ENCODE measurements at places on chromosomes 2 and 18.

DNA sequence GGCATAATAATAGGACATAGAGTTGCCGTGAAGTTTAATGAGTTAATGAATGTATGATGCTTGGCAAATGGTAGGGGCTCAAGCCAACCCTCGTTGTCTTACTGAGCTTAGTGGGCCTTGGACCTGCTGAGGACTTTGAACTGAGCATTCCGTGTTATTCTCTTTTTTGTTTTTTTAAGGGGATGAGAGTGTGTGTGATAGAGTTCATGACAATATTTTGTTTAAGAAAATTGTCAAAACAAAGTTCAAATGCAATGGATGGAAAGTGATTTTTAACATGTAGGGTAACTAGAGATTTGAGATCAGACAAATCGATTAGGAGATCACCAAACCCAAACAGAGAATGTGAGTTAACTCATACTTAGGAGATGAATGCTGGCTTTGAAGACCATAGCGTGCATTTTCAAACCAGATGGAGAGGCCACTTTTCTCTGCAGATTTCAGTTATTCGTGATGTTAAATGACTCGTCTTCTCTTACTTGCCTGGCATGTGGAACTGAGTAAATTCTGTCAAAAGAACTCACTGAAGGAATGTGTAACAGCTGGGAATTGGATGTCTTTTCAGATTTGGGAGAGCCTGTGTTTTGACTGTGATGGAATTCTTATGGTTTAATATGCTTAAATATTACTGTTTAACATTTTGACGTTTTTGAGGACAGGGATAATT is 88.7 kb downstream of the NEDD4L start:
- H3K36me3 ChIP-seq: no peaks in the 10 kb centered on the region
- H3K27ac ChIP-seq: no peak overlapping the region
- H3K4me1 ChIP-seq: peaks cover 16% of the 10 kb centered on the region
- H3K4me3 ChIP-seq: no peak overlapping the region
- H3K27me3 ChIP-seq: no peaks in the 10 kb centered on the region
- no peak for DNase-seq

GRCh38 chr18:23758281-23758680 is 69.0 kb downstream of the LAMA3 start:
- H3K4me3 ChIP-seq: no peak overlapping the region
- H3K27me3 ChIP-seq: no peaks in the 10 kb centered on the region
- H3K27ac ChIP-seq: no peak overlapping the region
- peaks cover 14% of the 10 kb centered on the region for H3K36me3 ChIP-seq
- H3K4me1 ChIP-seq: peaks cover 1% of the 10 kb centered on the region

DNA sequence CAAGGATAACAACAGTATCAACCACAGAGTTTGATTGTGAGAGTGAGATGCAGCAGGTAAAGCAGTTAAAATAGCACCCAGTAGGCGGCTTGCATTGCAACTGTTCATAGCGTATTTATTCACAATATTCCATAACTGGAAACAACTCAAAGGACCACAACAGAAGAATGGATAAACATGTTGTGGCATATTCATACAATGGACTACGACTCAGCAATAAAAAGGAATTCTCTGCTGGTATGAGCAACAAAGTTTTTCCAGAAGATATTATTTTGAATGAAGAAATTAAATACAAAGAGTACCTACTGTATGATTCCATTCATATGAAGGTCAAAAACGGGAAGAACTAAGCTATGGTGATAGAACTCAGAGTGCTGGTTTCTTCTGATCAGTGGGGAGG is 25.2 kb downstream of the GPATCH11 start:
- no peak overlapping the region for H3K4me3 ChIP-seq
- H3K4me1 ChIP-seq: no peaks in the 10 kb centered on the region
- H3K36me3 ChIP-seq: peaks cover 96% of the 10 kb centered on the region
- H3K27me3 ChIP-seq: no peaks in the 10 kb centered on the region
- no peak for DNase-seq
- no peak overlapping the region for H3K27ac ChIP-seq

- peak; percentile 72 for DNase-seq
- no peak overlapping the region for H3K4me3 ChIP-seq
- no peaks in the 10 kb centered on the region for H3K36me3 ChIP-seq
- H3K27me3 ChIP-seq: no peaks in the 10 kb centered on the region
- no peak overlapping the region for H3K27ac ChIP-seq
- H3K4me1 ChIP-seq: peaks cover 10% of the 10 kb centered on the region
Measured at GRCh38 chr2:240245184-240245583, 104.7 kb upstream of the OTOS start.

GRCh38 chr18:51088410-51088809 is 58.4 kb downstream of the SMAD4 start:
- H3K4me1 ChIP-seq: no peaks in the 10 kb centered on the region
- H3K27ac ChIP-seq: no peak overlapping the region
- H3K4me3 ChIP-seq: no peak overlapping the region
- DNase-seq: no peak

DNA sequence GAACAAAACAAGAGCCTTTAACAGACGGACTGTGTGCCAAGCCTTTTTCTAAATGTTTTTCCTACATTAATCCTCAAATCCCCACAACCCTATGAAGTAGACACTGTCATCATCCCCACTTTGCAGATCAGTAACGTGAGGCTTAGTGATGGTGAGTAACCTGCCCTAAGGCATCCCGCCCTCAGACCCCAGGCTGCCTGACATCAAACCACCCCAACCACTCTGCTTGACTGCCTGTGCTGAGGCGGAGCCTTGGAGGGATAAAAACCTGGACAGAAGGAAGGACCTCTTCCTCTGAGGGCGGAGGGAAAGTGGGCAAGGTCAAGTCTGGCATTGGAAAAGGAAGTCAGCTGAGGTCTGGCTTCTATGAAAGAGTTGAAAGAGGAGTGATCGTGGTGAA is 104.6 kb downstream of the SP3 start:
- H3K36me3 ChIP-seq: no peaks in the 10 kb centered on the region
- no peak overlapping the region for H3K27ac ChIP-seq
- H3K27me3 ChIP-seq: no peaks in the 10 kb centered on the region
- H3K4me1 ChIP-seq: no peaks in the 10 kb centered on the region
- DNase-seq: no peak
- no peak overlapping the region for H3K4me3 ChIP-seq

- H3K4me1 ChIP-seq: no peaks in the 10 kb centered on the region
- no peak overlapping the region for H3K27ac ChIP-seq
- peak; percentile 60 for DNase-seq
- no peak overlapping the region for H3K4me3 ChIP-seq
- no peaks in the 10 kb centered on the region for H3K36me3 ChIP-seq
Measured at GRCh38 chr18:45997700-45998151, 30.6 kb upstream of the EPG5 start.

DNA sequence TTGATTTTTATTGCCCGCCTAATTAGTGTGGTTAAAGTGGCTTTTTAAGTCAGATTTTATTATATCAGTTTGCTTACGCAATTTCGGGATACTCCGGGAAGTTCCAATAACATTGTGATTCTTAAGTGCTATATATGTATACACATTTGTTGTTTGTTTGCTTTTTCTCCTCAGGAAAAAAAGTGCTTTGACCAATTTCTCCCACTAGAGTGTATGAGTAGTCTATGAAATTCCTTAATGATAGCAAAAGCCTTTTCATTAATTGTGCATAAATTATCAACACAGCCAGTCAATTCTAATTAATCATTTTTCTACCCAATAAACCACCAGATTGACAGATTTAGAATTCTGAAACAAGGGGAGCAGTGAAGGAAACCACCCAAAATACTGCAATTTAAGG is 172.2 kb downstream of the DPP10 start:
- H3K27ac ChIP-seq: no peak overlapping the region
- H3K4me3 ChIP-seq: no peak overlapping the region
- H3K27me3 ChIP-seq: no peaks in the 10 kb centered on the region
- H3K4me1 ChIP-seq: no peaks in the 10 kb centered on the region
- H3K36me3 ChIP-seq: no peaks in the 10 kb centered on the region

GRCh38 chr2:136118819-136119716 is 1.1 kb upstream of the CXCR4 start:
- peaks cover 47% of the 10 kb centered on the region for H3K4me1 ChIP-seq
- no peaks in the 10 kb centered on the region for H3K36me3 ChIP-seq
- DNase-seq: no peak
- peak overlapping the region; percentile 10 for H3K27ac ChIP-seq

- H3K27ac ChIP-seq: peak overlapping the region; percentile 75
- no peak for DNase-seq
- H3K36me3 ChIP-seq: peaks cover 77% of the 10 kb centered on the region
- H3K27me3 ChIP-seq: no peaks in the 10 kb centered on the region
Measured at GRCh38 chr18:12327510-12328178, 19.6 kb downstream of the TUBB6 start.

GRCh38 chr18:49368161-49368875 is 92.1 kb downstream of the DYM start:
- no peaks in the 10 kb centered on the region for H3K27me3 ChIP-seq
- no peaks in the 10 kb centered on the region for H3K4me1 ChIP-seq

DNA sequence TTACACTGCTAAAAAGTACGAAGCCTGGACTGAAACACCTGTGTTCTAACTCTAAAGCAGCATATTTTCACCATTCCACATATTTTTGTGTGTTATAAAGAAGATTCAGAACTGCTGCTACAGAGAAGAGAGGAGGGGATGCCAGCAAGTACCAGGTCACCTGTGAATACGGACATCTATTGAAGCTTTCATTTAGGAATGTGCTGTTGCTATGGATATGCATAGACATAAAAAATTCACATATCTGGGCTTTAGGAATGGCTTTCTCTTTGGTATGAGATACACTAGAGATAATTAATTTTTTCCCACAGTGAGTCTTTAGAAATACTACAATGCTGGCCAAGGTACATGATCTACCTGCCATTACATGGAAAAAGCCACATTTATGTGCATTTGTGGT is 238.5 kb downstream of the WDR7 start:
- DNase-seq: no peak
- no peaks in the 10 kb centered on the region for H3K27me3 ChIP-seq
- peaks cover 15% of the 10 kb centered on the region for H3K4me1 ChIP-seq
- no peak overlapping the region for H3K27ac ChIP-seq

DNA sequence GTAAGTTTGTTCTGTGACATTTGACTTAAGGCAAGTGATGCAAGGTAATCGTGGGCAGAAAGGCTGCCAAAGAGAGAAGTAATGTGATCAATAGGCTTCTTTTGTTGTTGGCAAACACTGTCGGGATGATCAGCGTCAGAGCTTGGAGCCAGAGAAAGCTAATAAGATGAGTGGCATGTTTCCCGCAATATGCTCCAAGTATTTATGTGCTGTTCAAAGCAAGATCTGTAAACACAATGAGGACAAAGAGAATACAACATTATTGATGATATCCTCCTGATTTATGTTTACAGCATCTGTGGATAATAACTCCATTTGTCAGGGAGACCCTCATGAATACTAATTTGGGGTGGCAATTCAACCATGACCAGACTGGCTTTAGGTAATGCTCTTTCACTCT is 603.3 kb downstream of the TDRD15 start:
- H3K27me3 ChIP-seq: no peaks in the 10 kb centered on the region
- no peak overlapping the region for H3K4me3 ChIP-seq
- H3K36me3 ChIP-seq: no peaks in the 10 kb centered on the region
- no peaks in the 10 kb centered on the region for H3K4me1 ChIP-seq

DNA sequence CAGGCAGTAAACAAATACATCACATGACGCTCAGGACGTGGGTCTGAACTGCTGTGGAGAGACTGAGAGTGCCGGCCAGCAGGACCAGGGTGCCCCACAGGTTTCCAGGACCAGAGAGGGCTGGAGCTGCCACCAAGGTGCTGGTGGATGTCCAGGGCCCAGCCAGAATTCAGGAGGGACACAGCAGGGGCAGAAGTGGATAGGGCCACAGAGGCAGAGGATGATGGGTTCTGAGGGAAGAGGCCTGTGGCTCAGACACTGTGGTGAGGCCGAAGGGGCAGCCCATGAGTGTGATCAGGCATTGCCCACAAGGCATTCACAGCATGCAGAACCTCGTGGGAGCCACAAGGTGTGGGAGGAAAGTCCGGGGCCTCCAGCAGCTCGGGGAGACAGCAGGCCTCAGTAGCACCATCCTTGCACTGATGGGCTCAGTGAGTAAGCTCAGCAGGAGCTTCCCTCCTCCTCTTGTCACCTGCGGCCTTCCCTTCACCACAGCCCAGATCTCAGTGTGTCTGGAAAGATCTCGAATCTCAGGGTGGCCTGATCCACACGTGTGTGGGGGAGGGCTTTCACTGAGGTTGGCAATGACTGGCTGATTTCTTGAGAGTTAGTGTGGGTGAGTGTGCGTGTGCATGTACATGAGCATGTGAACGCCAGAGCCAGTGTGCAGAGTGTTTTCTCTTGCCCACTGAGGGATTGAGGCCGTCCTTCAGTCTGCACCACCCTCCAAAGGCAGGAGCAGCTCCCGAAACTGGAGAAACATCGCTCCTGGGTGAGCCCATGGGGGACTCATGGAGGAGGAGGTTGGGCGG is 181.8 kb upstream of the RAB6C start:
- no peaks in the 10 kb centered on the region for H3K4me1 ChIP-seq
- H3K27me3 ChIP-seq: no peaks in the 10 kb centered on the region
- H3K27ac ChIP-seq: no peak overlapping the region
- H3K36me3 ChIP-seq: no peaks in the 10 kb centered on the region
- DNase-seq: no peak

DNA sequence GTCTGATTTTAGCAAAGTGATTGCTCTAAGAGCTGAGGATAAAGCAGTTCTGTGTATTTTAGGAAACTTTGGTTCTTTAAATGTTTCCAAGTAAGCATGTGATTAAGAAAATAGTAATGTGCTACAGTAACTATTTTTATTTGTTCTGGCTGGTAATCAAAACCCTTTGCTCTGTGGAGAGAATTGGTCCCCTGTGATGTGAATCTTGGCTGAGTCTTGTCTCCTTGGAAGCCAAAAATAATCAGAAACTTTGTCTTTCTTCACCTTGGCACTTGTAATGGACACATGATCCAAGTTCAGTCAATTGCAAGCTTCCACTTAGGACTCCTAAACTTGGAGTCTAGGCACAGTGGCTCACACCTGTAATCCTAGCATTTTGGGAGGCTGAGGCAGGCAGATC is 422.7 kb upstream of the CDH20 start:
- no peak overlapping the region for H3K4me3 ChIP-seq
- no peaks in the 10 kb centered on the region for H3K27me3 ChIP-seq
- H3K36me3 ChIP-seq: no peaks in the 10 kb centered on the region
- DNase-seq: no peak

- H3K4me3 ChIP-seq: no peak overlapping the region
- H3K36me3 ChIP-seq: no peaks in the 10 kb centered on the region
- no peak overlapping the region for H3K27ac ChIP-seq
- DNase-seq: no peak
- H3K27me3 ChIP-seq: no peaks in the 10 kb centered on the region
- no peaks in the 10 kb centered on the region for H3K4me1 ChIP-seq
Measured at GRCh38 chr2:184067502-184067901, 530.8 kb upstream of the ZNF804A start.

- H3K27me3 ChIP-seq: no peaks in the 10 kb centered on the region
- no peak overlapping the region for H3K4me3 ChIP-seq
- H3K4me1 ChIP-seq: no peaks in the 10 kb centered on the region
- no peak overlapping the region for H3K27ac ChIP-seq
Measured at GRCh38 chr18:70384181-70384790, 95.4 kb downstream of the SOCS6 start.

DNA sequence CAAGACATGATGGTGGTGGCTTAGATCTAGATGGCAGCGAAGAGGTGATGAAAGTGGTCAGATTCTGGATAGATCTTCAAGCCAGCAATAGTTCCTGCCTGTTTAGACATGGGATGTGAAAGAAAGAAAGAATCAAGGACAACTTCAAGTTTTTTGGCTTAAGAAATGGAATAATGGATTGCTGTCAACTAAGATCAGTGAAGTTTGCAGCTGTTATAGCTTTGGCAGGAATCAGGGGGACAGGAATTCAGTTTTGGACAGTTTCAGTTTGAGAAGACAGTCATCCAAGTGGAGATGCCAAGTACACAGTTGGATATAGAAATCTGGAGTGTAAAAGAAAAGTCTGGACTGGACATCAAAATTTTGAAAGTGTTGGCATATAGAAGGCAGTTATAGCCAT is 283.7 kb upstream of the PKDCC start:
- no peak for DNase-seq
- no peak overlapping the region for H3K27ac ChIP-seq
- H3K4me1 ChIP-seq: no peaks in the 10 kb centered on the region
- no peak overlapping the region for H3K4me3 ChIP-seq
- no peaks in the 10 kb centered on the region for H3K36me3 ChIP-seq
